ENCODE measurements at places on chromosomes 13 and 19. TPM values are rescaled to one million over a fixed set of nuclear protein-coding genes. Genes with fewer than 3 reads are reported as not detected.

ZNF99 gene
- not detected for polyA plus RNA-seq

DNA sequence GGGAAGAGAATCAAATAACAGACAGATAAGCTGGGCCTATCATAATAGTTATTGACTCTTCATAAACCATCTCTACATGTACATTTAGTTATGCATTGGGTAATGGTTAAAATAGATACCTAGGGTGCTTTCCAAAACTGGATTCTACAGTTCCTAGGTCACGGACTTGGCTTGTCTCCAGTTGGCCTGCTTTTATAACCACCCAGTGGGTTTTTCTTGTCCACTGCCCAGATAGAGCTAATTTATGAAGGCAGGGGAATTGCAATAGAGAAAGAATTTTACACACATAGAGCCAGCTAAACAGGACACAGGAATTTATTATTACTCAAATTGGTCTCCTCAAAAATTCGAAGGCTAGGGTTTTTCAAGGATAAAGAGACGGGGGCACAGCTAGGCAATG is 97.3 kb downstream of the FAM216B start:
- no peak for DNase-seq

DNA sequence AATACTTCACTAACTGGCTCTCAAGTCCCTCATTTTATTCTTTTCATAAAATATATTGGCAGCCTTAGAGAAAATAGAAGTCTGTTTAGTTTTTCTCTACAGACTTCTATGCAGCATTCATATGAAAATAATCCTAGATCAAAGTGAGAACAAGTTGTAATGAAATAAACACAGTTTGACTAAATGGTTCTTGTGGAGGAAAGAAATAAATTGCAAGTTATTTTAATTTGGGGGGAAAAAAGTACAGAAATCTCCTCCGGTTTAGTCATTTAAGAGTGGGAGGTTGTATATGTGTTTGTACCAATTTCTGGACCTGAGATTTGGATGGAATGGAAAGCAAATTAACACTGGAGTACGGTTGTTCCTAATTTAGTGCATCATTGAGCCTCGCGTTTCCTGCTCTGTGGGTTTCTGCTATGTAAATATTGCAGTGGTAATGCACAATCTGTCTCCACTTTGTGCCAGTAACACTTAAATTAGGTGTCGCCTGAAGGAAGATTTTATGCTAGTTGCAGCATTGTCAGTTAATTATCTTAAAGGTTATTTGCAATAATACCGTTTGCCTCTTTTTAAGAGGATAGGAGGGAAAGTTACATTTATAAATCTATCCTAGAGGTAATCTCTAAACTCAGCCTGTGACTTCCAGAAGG is 100.2 kb downstream of the ZIC5 start:
- no peak for DNase-seq

DIS3 gene
- polyA plus RNA-seq: 17.3 TPM

- DNase-seq: no peak
These were observed 13.3 kb upstream of the RAB8A start for GRCh38 chr19:16098416-16098768.

DNA sequence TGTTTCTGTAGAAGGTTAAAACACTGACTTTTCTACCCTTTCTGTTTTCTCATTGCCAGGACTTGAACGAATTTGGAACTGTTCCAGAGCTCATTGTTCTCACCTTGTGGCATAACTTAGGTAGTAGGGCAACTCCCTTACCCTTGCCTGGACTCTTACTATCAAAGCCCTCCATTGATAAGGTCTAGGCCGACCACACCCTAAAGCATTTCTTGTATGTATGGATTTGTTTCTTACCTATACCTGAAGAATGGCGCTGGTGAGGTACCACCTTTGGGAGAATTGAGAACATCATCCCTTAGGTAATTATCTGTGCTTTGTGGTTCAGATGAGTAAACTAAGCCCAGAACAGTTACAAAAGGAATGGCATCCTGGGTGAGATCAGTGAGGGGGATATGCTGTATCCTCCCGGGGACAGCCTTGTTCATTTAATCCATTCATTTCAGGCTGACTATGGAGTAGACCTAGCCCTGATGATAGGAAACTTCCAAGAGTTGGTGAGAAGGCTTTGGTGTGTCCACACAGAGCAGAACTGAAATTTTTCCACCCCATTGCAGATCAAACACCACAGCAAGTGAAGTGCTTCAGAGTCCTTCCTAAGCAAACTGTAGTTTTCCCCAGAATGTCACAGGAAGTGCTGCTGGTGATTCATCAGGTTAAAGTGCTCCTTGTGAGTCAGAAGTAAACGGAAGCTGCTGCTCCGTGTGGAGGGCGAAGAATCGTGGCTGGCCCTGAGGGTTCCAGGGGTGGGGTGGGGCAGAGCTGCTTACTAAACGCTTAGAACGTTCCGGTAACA is 113.0 kb downstream of the TEX26 start:
- peak; percentile 96 for DNase-seq

POGLUT2 gene
- 26.4 TPM for polyA plus RNA-seq

DNA sequence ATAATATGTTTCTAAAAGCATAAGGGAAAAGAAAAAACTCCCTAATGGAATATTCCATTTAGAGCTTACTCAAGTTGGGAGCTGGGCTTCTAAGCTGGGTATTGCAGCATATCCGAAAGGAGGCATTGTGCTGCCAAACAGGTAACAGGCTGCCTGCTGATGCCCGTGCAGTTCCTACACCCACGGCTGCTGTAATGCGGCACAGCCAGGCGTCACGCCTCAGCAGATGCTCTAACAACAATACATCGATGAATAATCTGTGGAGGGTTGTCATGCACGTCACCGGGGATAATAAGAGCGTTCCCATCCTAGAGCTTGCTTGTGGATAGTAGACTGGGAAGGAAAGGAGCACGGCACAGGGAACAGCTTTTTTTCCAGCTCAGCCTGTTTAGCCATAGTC is 1582.1 kb upstream of the SLC10A2 start:
- DNase-seq: no peak
